Activated CD8-positive, alpha-beta memory T cell treated with anti-CD3 and anti-CD28 coated beads for 1 hour (primary cell): ENCODE measurements at places on chromosomes 3 and 15.

GRCh38 chr3:72675243-72675642 lies 173.0 kb downstream of the SHQ1 start:
- DNase-seq: no peak

DNA sequence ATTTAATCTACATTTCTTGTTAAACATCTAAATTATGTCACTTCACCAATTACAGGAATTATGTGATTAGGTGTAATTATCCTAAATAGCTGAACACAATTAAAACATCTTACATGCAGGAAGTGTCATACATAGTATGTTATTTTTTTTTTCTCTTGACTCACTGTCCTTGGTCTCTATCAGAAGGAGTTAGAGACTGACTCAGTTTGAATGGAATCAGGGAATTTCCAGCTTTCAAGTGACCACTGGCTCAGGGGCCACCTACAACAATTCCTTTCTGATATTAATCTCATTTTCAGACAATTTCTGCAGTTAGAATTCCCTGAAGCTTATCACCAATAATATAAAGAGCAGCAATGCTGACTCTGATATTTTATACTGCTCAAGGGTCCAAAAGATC lies 400.7 kb downstream of the ROBO1 start:
- DNase-seq: no peak

GRCh38 chr15:64891561-64891960 lies 20.1 kb upstream of the ANKDD1A start:
- DNase-seq: no peak

GRCh38 chr15:85800478-85801123 lies 5.9 kb upstream of the KLHL25 start:
- DNase-seq: no peak

- DNase-seq: no peak
Measured at GRCh38 chr3:144332868-144333267, 361.2 kb downstream of the DIPK2A start.

GRCh38 chr3:190877925-190878324 lies 15.4 kb upstream of the GMNC start:
- no peak for DNase-seq

DNA sequence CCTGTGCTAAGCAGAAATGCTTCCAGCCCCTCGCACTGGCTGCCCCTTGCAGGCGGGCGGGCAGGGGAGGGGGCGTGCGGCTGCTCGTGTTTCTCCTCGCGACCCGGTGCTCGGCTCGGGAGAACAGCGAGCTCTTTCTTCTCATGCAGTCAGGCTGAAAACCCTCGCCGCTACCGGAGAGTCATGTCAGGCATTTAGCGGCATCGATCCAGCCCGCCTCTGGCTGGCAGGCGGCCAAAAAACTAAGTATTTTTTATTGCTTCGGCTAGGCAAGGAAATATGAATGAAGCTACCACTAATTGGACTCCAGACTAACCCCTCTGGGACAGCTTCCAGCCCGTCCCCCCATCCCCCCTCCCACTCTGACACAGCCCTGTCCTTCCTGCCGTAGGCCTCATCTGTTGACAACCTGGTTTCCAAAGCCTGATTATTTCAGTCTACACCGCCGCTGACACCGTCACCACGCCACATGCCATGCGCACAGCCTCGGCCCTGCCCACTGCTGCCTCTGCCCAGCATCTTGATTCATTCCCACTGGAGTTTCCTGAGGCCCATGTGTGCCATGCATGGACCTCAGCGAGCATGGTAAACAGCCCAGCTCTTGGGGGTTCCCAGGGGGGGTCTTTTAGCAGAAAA lies 35.3 kb downstream of the TLE3 start:
- DNase-seq: no peak

DNA sequence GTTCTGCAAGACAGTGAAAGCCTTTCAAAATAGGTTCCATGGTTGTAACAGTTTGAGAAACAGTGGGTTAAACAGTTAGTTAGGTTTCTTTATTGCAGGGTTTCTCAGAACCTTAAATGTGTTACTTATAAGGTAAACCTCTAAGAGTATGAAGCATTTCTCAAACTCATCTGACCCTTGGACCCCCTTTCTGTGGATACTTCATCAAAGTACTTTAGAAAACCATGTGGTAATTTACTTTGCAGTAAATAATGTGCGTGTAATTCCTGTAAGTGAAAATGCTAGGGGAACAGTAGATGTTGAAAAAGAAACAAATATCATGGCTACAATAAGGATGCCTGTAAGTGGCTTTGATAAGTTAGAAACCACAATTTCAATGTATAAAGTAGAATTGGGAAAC lies 354.6 kb upstream of the RARB start:
- no peak for DNase-seq

- DNase-seq: no peak
Measured at GRCh38 chr3:55160241-55160983, 232.6 kb upstream of the LRTM1 start.

DNA sequence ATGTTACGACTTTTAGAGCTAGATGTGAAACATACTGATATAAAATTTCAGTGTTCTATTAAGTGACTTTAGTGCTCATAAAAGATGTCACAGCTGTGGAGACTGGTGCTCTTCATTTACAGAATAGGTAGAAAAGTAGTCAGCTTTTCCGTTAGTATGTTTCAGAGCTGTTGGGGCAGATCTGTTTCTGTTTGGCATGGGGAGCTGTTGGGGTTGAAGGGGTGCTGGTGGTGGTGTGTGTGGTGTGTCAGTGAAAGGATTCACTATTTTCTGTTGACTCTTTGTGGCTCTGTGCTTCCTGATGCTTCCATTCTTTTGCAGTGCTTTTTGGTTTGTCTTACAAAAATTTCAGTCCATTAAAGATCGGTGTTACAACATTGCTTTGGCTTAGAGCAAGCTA lies 3.2 kb downstream of the UBE2E2 start:
- DNase-seq: no peak

DNA sequence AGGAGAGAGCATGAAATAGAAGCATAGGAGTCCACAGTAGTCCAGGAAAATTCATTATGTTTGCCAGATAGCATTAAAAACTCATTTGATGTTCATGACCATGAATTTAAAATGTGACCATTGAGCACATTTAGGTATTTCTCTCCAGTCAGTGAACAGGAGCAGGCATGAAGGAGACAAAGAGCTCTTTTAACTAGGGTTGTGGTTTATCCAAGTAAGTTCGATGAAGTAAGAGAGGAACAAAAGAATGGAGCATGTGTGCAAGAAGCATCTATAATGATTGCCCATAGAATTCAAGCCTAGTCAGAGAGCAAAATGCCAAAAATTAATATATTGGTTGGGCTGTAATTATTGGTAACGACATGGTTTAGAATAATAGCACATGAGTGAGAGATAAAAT lies 342.1 kb upstream of the CCDC54 start:
- DNase-seq: no peak

DNA sequence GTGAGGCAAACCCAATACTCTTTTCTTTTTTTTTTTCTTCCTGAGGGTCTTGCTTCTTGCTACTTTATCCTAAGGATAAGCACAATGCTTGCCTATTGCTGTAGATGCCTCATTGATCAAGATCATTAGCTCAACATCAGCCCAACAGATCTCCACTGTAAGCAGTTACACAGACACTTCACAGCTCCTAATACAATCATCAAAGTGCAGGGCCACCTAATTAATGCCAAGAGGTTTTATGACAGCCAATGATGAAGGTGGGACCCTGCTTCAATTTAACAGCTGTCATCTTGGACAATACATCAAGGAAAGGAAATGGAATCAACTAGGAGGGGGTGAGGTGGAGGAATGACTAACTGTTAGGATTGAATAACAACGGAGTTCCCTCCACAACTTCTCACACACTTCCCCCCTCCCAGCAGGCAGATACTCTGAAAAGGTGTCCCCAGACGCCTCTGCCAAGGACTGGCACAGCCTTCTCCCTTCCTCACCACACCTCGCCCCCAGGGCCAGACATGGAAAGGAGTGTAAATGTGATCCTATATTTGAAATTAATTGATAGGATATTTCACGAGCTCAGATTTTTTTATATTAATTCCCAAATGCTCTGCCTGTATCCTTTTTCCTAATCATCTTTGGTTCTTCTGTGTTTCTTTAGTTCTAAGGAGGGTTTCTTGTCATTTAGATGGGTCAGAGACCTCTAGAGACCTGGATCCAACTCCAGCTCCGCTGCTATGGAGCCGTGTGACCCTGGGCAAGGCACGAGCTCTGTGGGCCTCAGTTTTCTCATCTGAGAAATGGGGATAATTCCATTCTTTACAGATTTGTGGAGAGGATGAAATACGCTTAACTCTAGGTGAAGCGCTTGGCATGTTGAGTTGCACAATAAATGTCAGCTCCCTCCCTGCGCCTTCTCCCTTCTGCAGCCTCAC lies 1.2 kb downstream of the DCLK3 start:
- DNase-seq: no peak

- no peak for DNase-seq
Measured at GRCh38 chr3:73215281-73215680, 153.8 kb downstream of the EBLN2 start.

DNA sequence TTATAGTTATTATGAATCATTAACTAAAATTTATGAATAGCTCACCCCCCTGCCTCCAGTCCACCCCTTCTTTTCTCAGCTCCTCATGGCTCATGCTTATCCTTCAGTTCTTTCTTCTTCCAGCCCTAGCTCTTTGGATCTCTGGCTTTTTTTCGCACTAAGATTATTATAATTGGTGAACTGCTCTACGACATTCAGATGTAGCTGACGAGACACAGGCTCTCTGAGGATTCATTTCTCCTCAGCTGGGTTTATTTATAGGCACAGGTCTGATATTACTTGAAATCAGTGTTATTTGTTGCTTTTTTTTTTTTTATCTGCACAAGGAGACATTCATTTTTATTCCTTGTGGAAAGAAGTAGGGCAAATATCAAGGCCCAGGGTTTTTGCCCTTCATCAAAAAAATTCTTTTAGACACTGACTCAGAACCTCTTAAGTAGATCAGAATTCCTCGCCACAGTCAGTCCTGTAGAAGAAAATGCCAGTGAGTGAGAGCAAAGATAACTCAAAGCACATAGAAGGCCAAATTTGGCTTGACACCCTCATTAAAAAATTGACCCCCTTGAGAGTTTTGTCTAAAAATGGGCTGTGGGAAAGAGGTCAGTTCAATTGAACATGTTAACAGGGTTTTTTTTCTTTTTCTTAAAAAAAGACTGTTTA lies 106.6 kb downstream of the MYH15 start:
- DNase-seq: no peak

DNA sequence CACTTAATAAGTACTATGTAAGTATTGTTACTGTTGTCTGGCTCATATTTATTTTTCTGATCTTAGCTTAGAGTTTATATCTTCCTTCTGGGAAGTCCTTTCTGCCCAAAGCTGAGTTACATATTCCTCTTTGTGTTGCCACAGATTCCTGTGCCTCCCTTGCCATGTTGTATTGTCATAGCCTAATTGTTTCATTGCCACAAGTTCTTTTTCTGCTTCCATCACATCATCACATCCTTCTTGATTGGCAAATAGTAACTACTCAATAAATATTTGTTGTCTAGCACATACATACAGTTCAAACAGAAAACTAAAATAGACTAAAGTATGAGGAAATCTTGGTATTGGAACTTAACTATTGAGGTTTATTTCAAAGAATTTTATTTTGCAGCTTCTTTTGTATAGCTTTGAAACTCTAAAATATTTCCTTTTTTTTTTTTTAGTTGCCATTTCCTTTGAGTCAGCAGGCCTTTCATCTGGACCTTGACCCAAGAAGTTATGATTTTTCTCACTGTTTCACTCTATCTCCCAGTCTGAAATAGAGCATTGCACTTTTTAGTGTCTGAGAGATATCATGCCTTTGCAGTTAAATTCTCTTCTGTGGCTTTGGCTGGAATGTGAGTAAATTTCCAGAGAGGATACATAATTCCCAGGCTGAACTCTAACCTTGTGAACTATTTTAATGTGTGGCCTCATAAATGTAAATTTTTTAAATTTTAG lies 98.2 kb downstream of the ZNF609 start:
- DNase-seq: no peak

- no peak for DNase-seq
Measured at GRCh38 chr3:41148478-41148877, 50.8 kb upstream of the CTNNB1 start.

- no peak for DNase-seq
Measured at GRCh38 chr3:32821686-32822296, 4.0 kb downstream of the TRIM71 start.

GRCh38 chr15:98893401-98893800 lies 114.2 kb downstream of the PGPEP1L start:
- no peak for DNase-seq

DNA sequence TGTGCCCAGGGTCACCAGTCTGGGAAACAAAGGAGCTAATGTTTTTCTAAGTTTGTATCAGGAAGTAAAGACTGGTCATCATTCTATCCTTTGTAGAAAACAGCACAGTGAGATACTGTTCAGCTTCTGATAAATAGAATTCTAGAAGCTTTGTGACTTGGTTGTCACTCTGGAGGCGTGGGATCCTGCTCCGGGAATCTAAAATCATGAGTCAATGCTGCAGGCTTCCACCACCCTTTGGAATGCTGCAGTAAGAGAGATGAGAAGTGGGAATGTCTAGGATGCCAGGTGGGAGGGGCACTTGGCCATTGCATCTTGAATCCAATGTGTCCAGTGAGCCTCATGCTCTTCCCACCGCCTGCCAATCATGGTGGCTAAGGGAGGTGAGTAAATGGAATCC lies 40.9 kb downstream of the SAMMSON start:
- DNase-seq: no peak

DNA sequence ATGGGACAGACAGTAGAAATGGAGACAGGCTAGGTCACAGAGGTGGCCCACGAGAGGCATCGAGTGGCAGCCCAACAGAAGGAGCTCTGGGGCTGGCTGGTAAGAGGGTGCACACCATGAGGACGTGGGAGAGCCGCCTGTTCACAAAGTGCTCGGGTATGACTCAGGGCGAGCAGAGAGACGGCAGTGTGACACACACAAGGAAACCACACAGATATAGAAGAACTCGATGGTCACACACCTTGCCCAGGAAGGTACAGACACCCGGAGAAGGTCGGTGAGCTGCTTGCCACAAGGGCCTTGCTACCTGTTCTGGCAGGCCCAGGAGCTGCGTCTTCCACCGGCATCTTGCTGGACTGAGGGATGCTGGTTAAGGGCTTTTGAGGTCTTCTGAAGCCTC lies 50.2 kb downstream of the CA12 start:
- DNase-seq: no peak

DNA sequence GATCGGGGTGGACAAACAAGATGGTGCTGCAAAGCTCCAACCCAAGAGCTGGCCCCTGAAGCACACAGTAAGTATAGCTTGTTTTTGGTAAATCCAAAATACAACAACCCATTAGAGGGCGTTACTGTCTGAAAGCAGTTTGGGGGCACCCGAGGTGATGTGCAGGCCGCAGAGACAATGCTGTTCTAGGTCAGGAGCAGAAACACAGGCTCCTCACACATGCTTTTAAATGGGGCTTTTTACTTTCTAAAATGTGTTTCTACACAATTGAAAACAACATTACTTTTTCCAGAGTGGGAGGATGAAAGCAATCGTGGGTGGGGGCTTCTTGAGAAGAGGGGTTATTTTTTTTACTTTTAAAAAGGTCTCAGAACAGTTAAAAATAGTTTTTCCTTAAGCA lies 1029.3 kb upstream of the CFAP20DC start:
- no peak for DNase-seq
